NCI-H1417 treated with DMSO at 0.1 percent for 48 hours (cell line): ENCODE measurements at places on chromosomes 5 and 9.

- DNase-seq, result no peak
Observed at GRCh38 chr5:150514708-150515211, 6.8 kb downstream of the NDST1 start.

DNA sequence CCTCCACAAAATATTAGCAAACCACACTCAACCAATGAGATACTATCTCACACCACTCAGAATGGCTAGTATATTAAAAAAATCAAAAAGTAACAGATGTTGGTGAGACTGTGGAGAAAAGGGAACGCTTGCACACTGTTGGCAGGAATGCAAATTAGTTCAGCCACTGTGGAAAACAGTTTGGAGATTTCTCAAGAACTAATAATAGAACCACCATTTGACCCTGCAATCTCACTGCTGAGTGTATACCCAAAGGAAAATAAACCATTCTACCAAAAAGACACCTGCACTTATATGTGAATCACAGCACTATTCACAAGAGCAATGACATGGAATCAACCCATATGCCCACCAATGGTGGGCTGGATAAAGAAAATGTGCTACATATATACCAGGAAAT is 393.5 kb downstream of the PDE4D start:
- no peak for DNase-seq

DNA sequence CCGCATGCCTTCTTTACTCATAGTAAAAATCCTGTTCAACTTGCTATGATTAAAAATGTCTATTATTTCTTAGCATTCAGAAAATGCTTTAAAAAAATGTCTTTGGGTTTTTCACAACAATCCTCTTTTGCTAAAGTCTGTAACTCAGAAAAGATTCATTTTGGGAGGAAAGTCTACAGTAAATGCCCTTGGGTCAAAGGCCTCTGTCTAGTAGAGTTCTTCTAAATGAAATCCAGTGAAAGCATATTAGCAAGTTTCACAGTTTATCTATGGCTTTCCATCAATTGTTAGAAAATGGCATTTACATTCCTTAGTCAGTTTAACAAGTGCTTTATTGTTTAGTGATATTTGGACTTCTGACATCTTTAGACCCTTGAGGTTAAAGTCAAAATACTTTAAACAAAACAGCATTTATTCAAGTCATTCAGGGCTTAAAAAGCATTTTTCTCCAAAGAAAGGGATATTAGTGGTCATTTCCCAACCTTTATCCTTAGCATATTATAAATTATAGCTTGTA is 137.1 kb upstream of the TARS1 start:
- DNase-seq, result no peak

DNA sequence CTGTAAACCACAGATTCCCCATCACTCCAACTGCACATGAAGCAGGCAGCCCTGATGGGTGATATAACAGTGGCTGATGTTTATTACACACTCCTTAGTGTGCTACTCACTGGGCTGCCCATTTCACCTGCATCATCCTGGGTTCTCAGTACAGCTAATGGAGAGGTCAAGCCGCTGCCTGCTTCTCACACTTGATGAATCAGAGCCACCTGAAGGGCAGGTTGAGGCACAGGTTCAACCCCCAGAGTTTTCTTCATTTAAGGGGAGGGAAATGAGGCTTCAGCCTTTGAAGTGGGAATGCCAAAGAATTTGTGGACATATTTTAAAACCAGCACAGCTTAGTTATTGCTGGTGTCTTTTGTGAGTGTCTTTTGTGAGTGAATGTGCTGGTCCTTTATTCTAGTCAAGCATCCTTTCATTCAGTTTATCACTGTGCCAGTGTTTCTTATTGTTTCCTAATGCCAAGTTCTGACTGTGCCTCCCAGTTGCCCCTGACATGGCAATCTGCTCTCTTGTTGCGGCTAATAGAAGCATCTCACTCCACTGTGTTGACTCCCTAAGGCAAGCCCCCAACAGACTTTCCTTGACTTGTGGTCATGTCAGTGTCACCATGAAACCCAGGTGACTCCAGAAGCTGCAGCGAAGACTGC is 109.2 kb downstream of the FBXL7 start:
- no peak for DNase-seq

DNA sequence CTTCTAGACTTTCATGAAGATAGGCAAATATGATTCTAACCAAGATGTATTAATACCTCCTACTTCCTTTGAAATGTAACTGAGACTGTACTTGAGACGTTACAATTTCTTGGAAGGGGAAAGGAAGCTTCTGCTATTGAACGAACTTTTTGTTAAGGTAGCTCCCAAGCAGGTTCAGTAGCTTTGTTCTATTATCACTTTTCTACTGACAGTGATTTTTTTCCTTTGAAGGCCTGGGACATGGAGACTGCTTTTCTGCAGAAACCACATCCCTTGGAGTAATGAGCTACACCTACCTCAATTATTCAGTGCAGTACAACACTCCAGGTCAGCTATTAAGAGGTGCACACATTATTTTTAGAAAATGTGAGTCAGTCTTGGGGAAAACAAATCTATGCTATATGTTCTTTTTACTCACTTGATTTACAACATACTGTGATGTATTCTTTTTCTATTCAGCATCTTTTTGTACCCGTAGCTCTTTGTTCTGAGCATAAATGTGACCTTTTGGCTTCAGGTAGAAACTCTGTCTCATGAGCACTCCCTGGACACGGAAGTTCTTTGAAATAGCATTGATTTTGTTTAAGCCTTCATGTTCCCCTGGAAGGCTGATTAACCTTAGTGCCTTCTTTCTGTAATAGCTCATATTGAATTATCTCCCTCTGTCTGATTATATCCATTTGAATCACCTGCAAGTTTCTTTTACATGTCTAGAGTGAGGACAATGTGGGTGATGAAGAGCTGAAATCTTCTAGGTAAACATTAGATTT is 56.5 kb upstream of the CDKN2B start:
- DNase-seq, result no peak

GRCh38 chr5:135357685-135358084 is 41.3 kb downstream of the MACROH2A1 start:
- no peak for DNase-seq

DNA sequence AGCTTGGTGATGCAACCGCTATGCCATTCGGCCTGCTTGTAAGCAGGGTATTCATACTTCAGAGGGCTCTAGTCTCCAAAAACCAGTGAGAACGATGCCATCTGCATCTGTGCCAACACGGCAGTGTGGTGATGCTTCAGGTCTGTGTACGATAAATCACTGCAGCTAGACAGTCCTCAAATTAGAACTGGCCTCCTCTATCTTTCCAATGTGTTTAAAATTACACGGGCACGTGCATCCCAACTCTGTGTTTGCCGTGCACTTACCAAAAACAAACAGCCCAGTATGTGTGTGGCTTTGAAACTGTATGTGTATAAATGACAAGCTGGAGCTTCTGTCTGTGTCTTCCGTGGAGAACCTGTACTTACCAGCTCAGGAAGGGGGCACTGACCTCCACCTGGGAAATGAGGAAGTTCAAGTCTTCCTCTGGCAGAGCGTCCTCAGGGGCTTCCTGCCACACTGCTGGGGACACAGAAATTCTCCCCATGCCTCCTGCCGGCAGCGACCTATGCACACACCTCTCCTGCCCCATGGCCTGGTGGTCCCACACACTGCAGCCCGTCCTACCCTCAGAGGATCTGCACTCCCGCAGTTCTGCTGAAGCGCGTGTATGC is 12.3 kb downstream of the MED10 start:
- DNase-seq, result no peak

DNA sequence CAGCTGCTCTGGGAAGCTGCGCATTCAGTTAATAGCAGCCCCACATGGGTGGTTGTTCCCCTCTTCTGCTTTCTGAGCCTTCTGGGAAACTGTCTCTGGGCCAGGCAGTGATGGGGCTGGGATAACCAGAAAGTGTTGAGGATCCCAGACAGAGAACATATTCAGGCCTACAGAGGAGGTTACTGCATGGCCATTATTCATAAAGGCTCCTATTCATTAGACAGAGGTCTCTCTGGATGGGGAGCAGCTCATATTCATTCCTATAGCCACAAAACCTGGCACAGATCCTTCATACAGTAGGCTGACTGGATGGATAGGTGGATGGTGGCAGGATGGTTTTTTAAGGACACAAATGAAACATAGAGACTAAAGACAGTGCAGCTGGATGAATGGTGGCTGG is 76.3 kb downstream of the HSPA4 start:
- DNase-seq, result no peak

DNA sequence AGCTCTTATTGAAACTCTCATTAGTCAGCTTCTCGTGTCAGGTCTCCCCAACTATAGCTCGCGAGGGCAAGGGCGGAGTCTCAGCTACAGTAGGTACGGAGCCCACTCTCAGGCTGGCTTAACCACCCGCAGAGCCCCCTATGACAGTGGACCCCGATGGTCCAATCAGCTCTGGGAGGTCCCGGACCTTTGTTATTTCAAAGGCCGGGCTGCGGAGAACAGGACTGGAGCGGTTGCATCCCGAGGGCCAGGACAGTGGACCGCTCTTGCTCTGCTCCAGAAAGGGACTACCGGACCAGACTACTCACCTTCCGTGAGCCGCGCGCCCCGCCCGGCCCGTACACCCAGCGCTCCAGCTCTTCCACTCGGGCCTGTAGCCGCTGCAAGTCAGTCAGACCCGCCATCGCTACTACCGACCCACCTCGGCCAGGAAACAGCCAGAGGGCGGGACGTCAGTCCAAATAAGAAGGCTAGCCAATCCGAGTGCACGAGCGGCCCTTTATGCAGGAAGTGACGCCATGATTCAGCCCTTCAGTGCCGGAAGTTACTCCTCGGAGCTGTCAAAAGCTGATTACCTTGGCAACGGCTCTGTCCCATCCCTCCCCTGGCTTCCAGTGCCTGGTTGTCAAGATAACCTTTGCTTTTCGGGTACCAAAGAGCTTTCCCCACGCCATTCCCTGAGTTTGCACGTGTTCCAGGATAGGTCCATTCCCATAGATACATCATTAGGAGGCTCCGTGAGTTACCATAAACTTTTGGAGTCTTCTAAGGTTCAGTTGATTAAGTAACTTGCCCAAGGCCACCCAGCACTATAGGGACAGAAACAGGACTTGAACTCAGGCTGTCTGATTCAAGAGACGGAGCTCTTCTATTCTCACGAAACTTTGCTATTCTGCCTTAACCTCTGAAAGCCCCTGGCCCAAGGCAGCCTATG is at the start of gene DCTN3:
Gene DCTN3, minus strand, starts transcription at position 435 of the 934 bp plus-strand sequence. Its CDS starts 31 bp downstream, at position 404.
- DNase-seq, result no peak

- no peak for DNase-seq
Observed at GRCh38 chr5:111779260-111779921, 22.4 kb upstream of the NREP start.

- DNase-seq, result no peak
Observed at GRCh38 chr9:112037281-112038016, 137.6 kb downstream of the SUSD1 start.

DNA sequence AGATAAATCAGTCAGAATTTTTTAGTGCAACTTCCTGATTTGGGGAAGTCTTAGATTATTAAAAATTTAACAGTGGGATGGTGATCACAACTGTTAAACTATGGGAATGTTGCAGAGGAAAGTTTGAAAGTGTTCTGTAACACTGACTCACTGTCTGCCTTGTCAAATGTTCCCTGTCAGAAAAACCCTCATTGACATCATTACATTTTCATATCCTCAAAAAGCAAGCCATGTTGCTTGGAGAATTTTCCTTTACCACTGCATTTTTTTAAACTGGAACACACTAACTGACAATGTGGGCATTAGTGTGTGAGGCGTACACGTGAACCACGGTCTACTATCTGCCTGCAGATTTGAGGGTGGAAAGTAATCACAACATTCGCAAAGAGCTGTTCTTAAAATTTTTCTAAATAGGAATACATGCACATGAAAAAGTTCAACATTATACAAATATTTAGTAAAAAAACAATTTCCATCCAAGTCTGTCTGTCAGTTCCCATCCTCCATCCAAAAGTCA is 28.6 kb upstream of the IL7R start:
- DNase-seq, result no peak

GRCh38 chr9:101530076-101530711 is 3.5 kb upstream of the RNF20 start:
- peak; percentile 16 for DNase-seq

DNA sequence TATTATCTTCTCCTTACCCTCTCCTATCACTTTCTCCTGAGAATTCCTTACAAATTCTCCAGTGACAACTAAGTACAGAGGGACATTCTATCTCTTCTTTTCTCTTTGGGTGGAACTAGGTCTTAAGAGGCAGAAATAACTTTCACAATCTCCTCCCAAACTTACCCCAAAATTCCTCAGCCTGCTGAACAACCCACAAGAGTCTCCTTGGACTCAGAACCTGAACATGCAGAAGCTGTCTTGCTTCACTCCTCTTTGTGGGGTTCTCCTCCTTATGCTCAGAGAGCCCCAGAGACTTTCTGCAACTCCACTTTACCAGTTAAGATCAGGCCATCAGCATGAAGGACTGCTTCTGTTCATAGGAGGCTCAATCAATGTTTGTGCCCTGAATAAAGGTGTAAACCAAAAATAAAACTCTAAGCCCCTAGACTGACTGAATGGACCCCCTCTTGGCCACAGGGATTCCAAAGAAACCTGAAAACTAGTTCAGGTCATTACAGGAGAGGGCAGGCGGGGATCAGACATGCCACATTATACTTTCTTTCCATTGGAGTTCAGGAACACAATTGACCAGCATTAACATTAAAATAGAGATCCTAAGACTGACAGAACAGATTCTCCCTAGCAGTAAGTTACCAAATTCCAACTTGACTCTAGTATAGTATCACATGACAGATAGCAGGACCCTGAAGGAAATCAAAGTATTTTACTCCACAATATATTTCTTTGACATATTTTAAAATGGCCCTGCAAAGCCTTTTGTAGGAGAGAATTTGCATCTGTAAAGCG is 179.7 kb upstream of the FBXL17 start:
- DNase-seq, result no peak
